ENCODE measurements at places on chromosomes 13 and 19.
A peak's percentile ranks its signal among the peaks of the same experiment; 100 is the strongest.

DNA sequence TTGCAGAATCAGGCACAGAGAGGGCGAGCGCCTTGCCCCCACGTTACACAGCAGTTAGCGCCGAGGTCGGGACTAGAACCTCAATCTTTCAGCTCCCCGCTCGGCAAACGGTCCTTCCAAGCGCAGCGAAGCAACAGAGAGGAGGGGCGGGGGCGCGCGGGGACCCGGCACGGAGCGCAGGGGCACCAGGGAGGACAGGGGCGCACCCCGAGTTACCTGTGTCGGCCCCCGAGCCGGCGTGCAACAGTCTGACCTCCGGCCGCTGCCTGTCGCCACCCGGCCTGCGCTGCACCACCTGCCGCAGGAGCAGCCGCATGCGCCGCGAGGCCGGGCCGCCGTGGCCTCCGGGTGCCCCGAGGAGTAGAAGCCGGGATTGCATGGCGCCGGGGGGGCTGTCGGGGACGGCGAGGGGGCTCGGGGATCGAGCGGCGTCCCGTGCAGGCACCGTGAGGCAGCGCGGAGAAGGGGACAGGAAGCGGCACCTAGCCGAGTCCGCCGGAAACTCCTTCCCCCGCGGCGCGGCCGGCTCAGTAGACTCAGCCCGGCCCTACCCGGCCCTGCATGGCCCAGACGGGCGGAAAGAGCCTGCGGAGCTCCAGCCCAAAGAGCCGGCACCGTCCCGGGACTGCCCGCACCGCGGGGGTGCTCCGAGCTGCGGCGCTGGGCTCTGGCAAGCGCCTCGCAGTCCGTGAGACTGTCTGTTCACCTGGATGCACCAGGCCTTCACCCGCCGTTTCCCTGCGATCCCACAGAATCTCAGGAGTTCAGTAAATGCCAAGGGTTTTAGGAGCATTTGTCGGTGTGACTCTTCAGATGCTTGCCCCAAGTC, at the start of gene VWA8:
Gene VWA8 (minus strand): TSS at position 473 of the 829 bp plus-strand sequence. CDS start 94 bp downstream, at position 379.
- peak; percentile 79 for DNase-seq

- DNase-seq: no peak
Measured at GRCh38 chr19:19280561-19280960, 7.5 kb upstream of the TM6SF2 start.

DNA sequence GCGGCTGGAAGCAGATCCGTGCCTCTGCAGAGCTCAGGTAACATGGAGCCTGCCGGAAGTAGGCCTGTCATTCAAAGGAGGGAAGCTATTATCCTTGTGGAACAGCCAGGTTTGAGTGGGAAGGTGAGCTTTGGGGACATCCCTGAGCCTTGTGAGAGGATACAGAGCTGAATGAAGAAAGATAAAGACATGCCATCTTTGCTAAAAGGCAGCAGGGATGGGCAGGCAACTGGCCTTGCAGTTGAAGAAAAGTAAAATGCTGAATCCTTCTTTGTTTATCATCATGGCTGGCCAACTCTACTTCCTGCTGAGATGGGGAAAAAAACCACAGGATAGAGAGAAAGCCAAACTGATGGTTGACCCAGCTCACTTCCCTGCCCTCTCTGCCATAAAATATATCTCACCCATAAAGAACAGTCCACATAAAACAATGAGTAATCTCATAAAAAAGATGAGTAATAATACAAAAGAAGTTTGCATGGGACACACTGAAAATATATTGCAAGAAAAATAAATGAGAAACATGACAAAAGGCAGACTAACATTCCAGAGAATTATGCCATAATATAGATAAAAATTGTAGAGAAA, 226.3 kb downstream of the DLEU7 start:
- no peak for DNase-seq

- no peak for DNase-seq
Measured at GRCh38 chr13:102536695-102537485, 59.9 kb upstream of the TPP2 start.

DNA sequence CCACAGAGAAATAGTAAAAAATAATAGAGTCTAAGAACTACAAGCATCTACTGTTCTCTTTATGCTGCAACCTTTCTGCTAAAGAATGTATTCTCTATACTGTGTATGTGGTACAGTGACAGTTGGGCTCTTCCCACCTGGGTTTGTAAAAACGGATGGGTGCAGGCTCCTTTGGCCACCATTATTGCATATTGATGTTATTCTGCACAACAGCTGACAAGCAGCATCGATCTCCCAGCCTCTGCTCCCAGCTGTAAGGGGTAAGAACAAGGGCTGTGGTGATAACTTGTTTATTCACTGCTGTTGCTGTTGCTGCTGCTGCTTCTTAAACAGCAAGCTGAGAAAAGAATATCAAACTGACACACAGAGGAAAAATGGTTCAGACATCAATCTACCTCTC, 56.1 kb downstream of the KCNRG start:
- no peak for DNase-seq

All from CD4-positive, alpha-beta T cell treated with Interferon alpha-2 for 1 hour (primary cell).